Fibroblast of skin of right biceps (primary cell): ENCODE measurements at places on chromosomes 11 and 22.
A peak's percentile ranks its signal among the peaks of the same experiment; 100 is the strongest.

- no peak for DNase-seq
Observed at GRCh38 chr11:43997022-43997660, 50.6 kb upstream of the ACCSL start.

DNA sequence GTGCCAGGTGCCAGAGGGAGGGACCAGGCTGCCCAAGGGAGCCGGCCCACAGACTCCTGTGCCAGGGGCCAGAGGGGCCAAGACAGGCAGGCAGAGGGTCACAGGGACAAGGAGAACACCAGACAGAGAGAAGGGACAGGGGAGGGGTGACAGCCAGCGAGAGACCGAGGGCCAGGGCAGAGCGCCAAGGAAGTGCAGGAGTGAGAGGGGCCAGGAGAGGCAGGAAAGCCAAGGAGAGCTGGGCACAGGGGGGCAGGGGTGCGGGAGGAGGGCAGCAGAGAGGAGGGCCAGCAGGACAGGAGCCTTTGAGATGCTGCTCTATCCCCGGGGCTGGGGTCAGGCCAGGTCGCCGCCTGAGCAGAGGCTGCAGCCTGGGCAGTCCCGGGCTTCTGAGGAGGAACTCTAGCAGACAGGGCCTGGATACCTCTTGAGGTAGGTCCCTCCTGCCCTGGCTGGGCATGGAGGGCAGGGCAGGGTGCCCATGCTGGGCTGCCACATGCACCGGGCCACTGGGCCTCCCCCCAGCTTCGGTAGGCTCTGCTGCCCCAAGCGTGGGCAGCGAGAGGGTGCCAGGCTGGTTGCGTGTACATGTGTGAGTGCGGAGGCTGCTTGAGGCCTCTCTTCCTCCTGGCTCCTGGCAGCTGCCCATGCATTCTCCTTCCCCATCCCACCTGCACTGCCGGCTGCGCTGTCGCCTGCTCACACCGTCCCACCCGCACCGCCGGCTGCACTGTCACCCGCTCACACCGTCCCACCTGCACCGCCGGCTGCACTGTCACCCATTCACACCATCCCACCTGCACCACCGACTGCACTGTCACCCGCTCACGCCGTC is 12.2 kb downstream of the LSP1 start:
- DNase-seq: no peak

- no peak for DNase-seq
Observed at GRCh38 chr11:55324500-55324899, 18.5 kb upstream of the OR4A16 start.

GRCh38 chr11:69463995-69464960 is 17.2 kb upstream of the LINC01488 start:
- DNase-seq: no peak

- DNase-seq: peak; percentile 36
Observed at GRCh38 chr11:100574894-100575769, 112.0 kb upstream of the ARHGAP42 start.

- no peak for DNase-seq
Observed at GRCh38 chr11:465896-466530, 15.9 kb downstream of the PTDSS2 start.
